ENCODE measurements at places on chromosomes 13 and 19.

- no peak for DNase-seq
These were observed 44.2 kb downstream of the TBC1D4 start for GRCh38 chr13:75437582-75438318.

DNA sequence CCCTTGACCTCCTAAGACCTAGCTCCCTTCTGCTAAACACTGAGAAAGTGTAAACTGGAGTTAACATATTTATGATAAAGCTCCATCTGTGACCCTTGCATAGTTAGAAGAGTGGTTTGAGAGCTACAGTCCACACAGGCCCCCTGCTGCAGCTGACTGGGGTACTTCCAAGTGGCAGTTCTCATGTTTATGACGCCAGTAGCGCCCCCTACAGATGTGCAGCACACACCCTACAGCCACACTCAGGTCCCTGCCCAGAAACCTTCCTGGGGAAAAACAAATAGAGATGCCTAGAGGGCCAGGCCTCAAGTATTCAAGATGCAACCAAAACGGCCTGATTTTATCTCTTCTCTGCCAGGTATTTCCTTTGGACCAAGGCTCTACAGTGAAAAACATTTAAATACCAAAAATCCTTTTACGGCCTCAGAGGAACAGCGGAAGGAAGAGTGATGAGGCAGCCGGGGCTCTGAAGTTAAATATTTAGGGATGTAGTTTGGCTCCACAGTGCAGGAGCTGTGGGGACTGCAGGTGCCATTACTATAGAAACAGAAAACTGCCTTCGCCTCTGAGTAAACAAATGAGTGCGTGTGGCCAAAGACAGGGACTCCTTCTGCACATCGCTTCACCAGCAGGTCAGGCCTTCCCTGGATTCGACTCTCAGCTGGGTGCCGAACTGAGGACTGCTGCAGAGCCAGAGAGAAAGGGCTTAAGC, 553.1 kb downstream of the EFNB2 start:
- DNase-seq: no peak

DNA sequence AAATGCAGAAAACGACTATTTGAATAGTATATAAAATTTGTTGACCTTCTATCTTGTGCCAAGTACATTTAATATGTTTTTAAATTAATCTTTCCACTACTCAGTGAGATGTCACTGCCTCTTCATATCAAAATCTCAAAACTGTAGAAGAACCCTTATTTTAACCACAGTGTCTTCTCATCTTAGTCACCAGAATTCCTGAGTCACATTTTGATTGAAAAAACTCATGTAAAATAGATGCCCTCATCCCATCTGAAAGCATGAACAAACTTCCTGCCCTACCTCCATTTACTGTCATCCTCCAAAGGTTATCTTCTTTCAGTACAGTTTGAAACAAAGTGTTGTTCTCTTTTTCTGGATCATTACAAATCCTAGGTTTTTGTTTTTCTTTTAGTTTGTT, 1215.4 kb downstream of the PCDH9 start:
- DNase-seq: no peak

GRCh38 chr13:22162889-22163288, 492.0 kb downstream of the FGF9 start:
- DNase-seq: no peak

DNA sequence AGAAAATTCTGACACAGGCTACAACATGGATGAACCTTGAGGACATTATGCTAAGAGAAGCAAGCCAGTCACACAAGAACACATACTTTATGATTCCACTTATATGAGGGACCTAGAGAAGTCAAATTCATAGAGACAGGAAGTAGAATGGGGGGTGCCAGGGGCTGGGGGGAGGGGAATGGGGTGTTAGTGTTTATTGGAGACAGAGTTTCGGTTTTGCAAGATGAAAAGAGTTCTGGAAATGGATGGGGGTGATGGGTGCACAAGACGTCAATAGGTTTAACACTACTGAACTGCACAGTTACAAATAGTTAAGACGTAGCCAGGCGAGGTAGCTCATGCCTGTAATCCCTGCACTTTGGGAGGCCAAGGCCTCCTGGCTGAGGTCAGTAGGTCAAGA, 3.5 kb upstream of the ZNF787 start:
- no peak for DNase-seq

- DNase-seq: peak; percentile 5
These were observed 752 bp downstream of the PDCD5 start for GRCh38 chr19:32581705-32582179.

GRCh38 chr19:49808711-49809159, 4.4 kb downstream of the FUZ start:
- DNase-seq: peak; percentile 95
